ENCODE measurements at places on chromosomes 7 and 10.

DNA sequence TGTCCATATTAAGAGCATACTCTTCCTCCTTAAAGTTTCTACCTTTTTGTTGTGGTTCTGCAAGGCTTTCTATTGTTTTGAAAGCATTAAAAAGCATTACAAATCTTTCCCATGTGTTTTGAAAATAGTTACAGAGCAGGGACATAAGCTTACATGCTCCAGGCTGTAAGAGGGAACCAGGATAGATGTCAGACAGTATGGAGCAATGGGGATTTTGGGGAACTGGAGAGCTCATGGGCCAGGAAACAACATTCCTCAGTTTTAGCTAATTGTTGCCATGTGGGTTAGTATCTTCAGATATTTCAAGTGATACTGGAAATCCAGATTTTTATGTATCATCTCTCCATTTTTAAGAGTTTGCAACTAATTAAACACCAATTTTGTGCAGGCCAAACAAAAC is 3.5 kb downstream of the MDFIC start:
- DNase-seq: no peak

DNA sequence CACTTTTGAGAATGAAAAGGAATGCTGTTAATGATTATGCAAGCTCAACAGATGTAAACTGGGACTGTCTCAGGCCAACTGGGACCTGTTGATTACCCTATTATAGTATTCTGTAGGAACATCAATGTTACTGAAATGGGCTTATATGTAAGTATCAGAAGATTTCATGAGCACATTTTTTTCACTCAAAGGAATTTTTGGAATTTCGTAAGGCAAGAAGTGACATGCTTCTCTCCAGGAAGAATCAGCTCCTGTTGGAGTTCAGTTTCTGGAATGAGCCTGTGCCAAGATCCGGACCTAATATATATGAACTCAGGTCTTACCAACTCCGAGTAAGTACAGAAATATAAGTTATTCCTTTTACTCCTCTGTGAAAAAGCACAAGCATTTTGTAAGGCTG is 19.2 kb downstream of the NIPSNAP2 start:
- no peak for DNase-seq

DNA sequence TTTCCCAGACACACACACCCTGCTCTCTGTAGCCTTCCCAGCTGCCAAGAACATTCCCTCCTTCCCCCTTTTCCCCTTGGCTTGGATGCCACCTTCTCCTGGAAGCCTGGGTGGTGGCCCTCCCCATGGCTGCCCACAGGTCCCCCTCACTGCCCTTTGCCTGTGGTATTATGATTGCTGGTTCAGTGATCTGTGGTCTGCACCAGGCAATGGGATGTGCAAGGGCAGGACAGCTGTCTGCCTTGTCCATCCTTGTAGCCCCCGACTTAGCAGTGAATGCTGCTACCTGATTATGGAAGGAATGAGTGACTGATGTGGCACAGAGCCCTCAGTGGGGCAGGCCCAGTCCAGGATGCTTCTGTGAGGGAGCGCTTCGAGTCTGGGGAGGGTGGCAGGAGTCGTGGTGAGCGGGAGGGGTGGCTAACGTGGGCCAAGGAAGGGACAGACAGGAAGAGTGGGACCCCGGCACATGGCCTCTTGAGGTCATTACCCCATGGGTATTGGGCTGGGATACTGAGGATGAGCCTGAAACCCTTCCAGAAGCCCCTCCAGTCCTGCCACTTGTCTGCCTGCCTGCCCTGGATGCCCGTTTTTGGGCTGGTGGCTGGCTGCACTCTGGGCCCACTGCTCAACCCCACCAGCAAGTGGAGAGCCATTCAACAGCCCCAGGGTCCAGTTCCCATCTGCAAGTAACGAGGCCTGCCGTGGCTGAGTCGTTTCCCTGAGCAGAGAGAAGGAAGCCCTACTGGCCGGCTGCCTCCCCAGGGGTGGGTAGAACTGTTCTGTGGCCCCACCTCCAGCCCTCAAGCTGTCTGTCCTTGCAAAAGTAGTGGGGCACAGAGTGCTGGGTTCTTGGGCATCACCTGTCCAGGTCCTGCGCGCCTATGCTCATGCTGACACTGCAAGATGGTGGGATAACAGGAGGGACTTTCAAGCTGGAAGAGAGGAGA is 8.8 kb downstream of the CHST3 start:
- DNase-seq: no peak

GRCh38 chr10:44723619-44724325 is 187.4 kb upstream of the TMEM72 start:
- no peak for DNase-seq

DNA sequence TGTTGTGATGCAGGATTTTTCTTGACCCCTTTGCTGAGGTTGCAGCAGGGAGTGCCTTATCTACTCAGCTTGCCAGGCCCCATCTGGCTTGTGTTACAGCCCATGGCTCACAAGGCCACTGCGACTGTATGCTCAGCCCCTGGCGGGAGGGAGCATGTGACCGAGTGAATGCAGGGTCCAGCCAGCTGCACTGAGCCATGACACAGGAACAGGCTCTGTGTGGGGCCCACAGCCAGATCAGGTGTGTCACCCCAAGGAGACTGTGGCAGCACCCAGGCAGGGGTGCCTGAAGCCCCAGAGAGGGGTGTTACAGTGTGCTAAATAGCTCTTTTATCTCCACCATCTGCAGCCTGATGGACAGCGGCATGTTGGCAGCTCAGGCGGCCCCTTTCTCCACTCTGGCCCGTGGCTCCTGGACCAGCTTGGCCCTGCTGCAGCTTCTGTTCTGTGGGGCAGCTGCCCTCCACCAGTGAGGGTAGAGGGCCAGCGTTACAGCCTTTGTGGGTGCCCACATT is 2.6 kb upstream of the PCBD1 start:
- DNase-seq: no peak

- no peak for DNase-seq
Observed at GRCh38 chr7:74092321-74092963, 8.8 kb downstream of the LIMK1 start.

Measured in H4 (cell line).